Kidney (tissue), 22 donors: ENCODE measurements at places on chromosomes 2 and 18. TPM values are rescaled to one million over a fixed set of nuclear protein-coding genes. Genes with fewer than 3 reads are reported as not detected.

Gene CDH7
- not detected for polyA plus RNA-seq

Gene TMEFF2
- polyA plus RNA-seq, result not detected

Gene WDR7
- 7.3 TPM for polyA plus RNA-seq

GRCh38 chr2:79833235-79833878 lies 320.5 kb downstream of the CTNNA2 start:
- DNase-seq, result no peak
- H3K36me3 ChIP-seq, result no peaks in the 10 kb centered on the region
- no peak overlapping the region for H3K4me3 ChIP-seq
- H3K27me3 ChIP-seq, result no peaks in the 10 kb centered on the region
- no peak overlapping the region for H3K27ac ChIP-seq

GRCh38 chr2:124816007-124816406 lies 790.9 kb downstream of the CNTNAP5 start:
- no peaks in the 10 kb centered on the region for H3K4me1 ChIP-seq
- no peaks in the 10 kb centered on the region for H3K27me3 ChIP-seq
- H3K27ac ChIP-seq, result no peak overlapping the region
- no peak for DNase-seq
- H3K4me3 ChIP-seq, result no peak overlapping the region

DNA sequence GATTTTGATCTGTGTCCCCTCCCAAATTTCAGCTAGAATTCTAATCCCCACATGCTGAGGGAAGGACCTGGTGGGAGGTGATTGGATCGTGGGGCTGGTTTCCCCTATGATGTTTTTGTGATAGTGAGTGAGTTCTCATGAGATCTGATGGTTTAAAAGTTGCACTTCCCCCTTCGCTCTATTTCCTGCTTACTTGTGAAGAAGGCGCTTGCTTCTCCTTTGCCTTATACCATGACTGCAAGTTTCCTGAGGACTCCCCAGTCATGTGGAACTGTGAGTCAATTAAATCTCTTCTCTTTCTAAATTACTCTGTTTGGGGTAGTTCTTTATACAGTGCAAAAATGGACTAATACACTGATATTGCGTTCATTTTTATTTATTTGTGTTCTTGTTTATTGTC lies 636.8 kb upstream of the LINC00305 start:
- no peak overlapping the region for H3K4me3 ChIP-seq
- H3K36me3 ChIP-seq, result no peaks in the 10 kb centered on the region
- H3K27me3 ChIP-seq, result no peaks in the 10 kb centered on the region

DNA sequence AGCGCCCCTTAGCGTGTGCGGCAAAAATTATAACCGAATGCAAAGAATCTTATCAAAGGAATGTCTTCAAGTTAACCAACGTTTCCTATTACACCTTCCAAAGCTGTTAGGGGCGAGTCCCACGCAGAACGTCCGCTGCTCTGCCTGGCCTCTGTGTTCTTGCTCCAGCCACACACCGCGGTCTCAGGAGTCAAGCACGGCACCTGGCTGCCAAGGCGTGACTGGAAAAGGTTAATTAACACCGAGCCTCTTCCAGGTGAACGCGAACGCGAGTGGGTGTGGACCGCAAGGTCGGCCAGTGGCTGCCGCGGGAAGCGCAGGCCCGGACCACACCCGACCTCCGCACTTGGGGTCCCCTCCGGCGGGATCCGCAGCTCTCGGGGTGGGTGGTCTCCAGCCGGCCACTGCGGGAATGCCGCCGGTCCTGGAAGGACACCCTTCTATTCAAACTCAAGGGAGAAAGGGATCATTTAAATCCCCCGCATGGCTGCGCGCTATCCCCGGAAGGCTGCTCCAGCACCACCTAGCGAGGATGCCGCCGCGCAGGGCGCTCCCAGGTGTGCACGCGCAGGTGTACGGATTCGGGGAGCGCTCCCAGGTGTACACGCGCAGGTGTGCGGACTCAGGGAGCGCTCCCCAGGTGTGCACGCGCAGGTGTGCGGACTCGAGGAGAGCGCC lies 830 bp downstream of the CYB5A start:
- peak overlapping the region; percentile 97 for H3K4me3 ChIP-seq
- no peaks in the 10 kb centered on the region for H3K4me1 ChIP-seq
- no peaks in the 10 kb centered on the region for H3K36me3 ChIP-seq
- no peaks in the 10 kb centered on the region for H3K27me3 ChIP-seq
- H3K27ac ChIP-seq, result peak overlapping the region; percentile 96

GRCh38 chr2:8541223-8541622 lies 140.6 kb upstream of the ID2 start:
- H3K27me3 ChIP-seq, result no peaks in the 10 kb centered on the region
- no peak overlapping the region for H3K27ac ChIP-seq
- no peak for DNase-seq
- peaks cover 28% of the 10 kb centered on the region for H3K4me1 ChIP-seq
- H3K36me3 ChIP-seq, result no peaks in the 10 kb centered on the region

DNA sequence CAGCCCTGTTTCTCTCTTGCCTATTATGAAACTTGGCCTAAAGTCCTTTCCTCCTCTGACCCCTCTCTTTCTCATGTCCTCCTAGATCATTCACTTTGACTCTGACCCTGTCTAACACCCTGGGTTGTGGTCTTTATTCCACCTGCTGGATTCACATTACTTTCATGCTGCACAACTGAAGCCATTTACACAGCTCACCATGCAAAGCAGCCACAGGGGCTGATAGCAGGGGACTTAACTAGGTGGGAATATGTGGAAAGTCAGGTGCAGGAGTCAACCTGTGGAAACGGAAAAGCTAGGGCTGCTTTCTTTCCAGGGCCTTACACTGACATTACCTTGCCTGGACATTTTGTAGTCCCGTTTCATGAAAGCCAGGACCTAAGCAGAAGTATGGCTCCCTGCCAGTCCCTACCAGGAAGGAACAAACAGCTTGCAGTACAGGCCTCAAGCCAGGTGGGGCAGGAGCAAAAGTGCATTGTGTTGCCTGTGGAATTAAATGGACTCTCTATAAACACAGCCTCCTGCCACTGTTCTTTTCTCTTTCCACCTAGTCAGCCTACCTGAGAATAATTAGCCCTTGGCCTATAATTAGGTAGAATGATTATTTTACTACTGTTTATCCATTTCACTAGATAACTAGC lies 11.8 kb downstream of the MAPRE3 start:
- no peaks in the 10 kb centered on the region for H3K27me3 ChIP-seq
- H3K27ac ChIP-seq, result peak overlapping the region; percentile 26
- no peak overlapping the region for H3K4me3 ChIP-seq
- peaks cover 16% of the 10 kb centered on the region for H3K4me1 ChIP-seq
- no peaks in the 10 kb centered on the region for H3K36me3 ChIP-seq
- no peak for DNase-seq

DNA sequence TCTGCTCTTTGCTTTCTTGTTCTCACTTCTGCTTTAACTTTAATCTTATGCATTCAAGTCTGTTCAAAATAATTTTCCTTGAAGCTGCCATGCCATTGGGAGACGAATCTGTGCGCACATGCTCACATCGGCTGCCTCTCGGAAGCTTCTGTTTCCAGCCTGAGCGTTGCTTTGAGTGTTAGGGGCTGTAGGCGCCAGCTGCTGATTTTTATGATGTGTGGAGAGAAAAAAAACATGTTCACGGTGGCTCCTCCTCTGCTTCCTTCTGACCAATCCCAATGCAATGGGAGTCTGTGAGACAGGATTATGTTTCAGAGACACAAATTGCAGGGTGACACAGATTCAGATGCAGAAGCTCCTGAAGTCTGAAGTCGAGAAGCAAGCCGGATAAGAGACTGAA lies at the start of gene MC4R:
MC4R (minus strand) TSS at position 180 of the 400 bp plus-strand sequence. CDS start 426 bp downstream, outside the sequence.
- DNase-seq, result peak; percentile 95
- no peaks in the 10 kb centered on the region for H3K27me3 ChIP-seq
- no peaks in the 10 kb centered on the region for H3K36me3 ChIP-seq
